ENCODE measurements at places on chromosomes 12 and 14.

GRCh38 chr14:97724265-97724731 is 927.1 kb downstream of the VRK1 start:
- H3K27me3 ChIP-seq = no peaks in the 10 kb centered on the region
- H3K4me3 ChIP-seq = no peak overlapping the region
- H3K4me1 ChIP-seq = no peaks in the 10 kb centered on the region
- DNase-seq = no peak
- no peaks in the 10 kb centered on the region for H3K36me3 ChIP-seq
- no peak overlapping the region for H3K27ac ChIP-seq

DNA sequence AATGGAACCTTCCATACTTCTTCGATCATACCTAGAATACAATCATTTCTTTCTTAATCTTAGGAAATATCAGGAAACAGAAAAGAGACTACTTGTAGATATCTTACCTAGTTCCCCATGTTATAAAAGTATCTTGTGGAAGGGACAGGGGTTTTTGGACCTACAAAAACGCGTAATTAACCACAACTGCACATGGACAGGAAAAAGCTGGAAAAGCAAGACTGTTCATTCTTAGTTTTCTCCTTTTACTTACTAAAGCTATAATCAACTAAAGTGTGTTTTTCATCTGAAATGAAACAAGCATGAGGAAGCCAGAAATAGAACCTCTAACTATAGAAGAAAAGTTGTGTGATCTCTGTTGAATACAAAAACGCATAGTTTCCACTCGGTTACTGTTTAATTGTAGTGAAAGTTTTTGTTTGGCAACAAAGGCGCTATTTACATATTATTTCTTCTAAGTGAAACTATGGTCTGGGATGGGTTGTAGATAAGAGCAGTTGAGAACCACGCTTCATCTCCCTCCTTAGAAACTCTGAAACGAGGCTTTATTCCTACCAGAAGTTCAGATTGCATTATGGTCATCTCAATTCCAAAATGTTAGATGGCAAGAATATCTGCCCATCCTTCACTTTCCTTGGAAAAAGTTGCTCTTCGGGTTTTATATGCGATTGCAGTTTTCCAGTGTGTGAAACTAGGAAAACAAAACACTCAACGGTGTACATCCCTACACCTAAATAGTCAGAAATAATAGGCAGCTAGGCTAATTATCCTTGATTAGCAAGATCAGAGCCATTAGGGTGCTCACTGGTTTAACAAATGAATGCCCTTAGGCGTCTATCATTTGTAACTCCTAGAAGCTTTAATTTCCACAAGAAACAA is 1.1 kb downstream of the BCAT1 start:
- H3K27ac ChIP-seq = no peak overlapping the region
- peak overlapping the region; percentile 69 for H3K4me3 ChIP-seq
- peaks cover 15% of the 10 kb centered on the region for H3K27me3 ChIP-seq
- no peaks in the 10 kb centered on the region for H3K36me3 ChIP-seq

GRCh38 chr14:71286126-71286525 is 378.9 kb downstream of the PCNX1 start:
- no peak overlapping the region for H3K27ac ChIP-seq
- DNase-seq = no peak
- no peaks in the 10 kb centered on the region for H3K27me3 ChIP-seq
- no peak overlapping the region for H3K4me3 ChIP-seq
- H3K4me1 ChIP-seq = peaks cover 7% of the 10 kb centered on the region

DNA sequence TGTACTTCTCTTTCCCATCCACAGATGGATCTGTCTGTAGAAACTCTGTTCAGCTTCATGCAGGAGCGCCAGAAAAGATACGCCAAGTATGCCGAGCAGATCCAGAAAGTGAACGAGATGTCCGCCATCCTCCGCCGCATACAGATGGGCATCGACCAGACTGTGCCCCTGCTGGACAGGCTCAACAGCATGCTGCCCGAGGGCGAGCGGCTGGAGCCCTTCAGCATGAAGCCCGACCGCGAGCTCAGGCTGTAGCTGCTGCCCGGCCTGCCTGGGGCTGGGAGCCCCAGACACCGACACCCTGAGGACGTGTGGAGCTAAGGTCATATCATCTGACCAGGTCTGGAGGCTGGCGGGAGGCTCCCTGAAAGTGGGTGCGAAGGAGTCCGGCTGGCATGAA is 97.1 kb downstream of the DUSP16 start:
- no peak overlapping the region for H3K4me3 ChIP-seq
- H3K4me1 ChIP-seq = no peaks in the 10 kb centered on the region
- no peak for DNase-seq
- peaks cover 9% of the 10 kb centered on the region for H3K36me3 ChIP-seq

DNA sequence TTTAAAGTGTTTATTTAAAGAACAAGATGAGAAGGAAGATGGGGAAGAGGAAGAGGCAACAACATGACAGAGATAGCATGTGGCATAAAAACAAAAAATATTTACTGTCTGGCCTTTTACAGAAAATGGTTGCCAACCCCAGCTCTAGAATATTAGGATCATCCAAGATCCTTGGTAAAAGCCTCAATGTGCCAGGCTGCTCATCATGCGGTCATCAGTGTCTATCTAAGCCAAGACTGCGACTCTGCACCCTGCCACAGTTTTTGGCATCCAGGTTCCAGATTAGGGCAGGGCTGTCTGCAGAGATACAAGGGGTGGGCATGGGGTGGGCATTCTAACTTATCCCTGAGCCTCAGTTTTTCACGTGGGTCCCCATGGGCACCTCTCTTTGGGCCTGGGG is 46.9 kb upstream of the CNTN1 start:
- H3K27me3 ChIP-seq = no peaks in the 10 kb centered on the region
- H3K36me3 ChIP-seq = no peaks in the 10 kb centered on the region
- DNase-seq = no peak
- no peak overlapping the region for H3K27ac ChIP-seq
- no peak overlapping the region for H3K4me3 ChIP-seq
- H3K4me1 ChIP-seq = no peaks in the 10 kb centered on the region

DNA sequence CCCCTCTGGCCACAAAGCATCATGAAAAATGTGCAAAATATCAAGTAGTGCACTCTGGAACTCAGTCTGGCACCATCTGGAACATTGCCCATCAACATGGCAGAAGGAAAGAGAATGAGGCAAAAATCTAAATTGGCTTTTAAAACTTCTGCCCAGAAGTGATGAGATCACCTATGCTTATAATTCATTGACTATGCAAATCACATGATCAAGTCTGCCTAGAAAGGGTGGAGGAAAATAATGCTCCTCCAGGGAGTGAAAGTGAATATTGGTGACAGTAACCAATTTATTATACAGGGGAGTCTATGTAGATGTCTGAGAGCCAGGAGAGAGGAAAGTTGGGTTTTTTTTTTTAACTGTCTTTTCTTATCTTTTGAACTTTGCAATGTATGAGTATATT is 73.3 kb upstream of the HIF1A start:
- H3K4me3 ChIP-seq = no peak overlapping the region
- no peaks in the 10 kb centered on the region for H3K27me3 ChIP-seq
- H3K27ac ChIP-seq = no peak overlapping the region
- no peak for DNase-seq
- no peaks in the 10 kb centered on the region for H3K36me3 ChIP-seq

DNA sequence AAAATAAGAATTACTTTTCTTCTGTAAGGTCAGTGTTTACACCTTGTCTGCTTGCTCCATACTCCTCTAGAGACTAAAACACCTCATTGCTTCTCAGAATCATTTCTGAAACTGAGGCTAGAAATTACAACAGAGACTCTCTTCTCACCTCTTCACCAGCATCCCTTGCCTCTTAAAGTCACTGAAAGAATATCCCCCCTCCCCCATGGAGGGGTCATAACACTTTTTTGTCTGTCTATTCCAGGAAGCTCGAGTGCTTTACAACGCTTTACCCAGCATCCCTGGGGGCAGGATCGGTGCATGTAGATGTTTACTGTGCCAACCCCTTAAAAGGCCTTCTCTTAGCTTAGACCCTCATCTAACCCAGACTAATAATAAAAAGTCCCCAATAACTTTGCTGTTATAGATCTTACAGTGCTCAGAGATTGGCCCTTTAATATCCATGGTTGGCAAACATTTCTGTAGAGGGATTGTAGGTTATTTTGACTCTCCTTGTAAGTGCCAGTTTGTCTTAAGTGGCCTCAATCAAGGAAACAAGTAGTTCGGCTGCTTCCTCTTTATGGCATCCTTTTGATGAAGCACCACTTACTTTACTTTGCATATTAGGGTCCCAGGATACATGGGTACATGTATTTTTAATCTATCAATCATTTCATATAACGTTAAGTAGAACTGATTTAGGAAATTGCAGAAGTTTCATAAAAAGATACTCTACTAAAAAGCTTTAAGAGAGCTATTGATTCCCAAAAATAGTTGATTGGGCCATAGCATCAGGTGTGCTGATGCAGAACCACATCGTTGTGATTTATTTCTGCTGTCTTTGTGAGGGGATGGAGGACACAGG is 29.3 kb downstream of the PRKCH start:
- no peak overlapping the region for H3K27ac ChIP-seq
- no peak for DNase-seq
- H3K4me1 ChIP-seq = peaks cover 32% of the 10 kb centered on the region
- no peaks in the 10 kb centered on the region for H3K36me3 ChIP-seq
- H3K27me3 ChIP-seq = no peaks in the 10 kb centered on the region
- no peak overlapping the region for H3K4me3 ChIP-seq

DNA sequence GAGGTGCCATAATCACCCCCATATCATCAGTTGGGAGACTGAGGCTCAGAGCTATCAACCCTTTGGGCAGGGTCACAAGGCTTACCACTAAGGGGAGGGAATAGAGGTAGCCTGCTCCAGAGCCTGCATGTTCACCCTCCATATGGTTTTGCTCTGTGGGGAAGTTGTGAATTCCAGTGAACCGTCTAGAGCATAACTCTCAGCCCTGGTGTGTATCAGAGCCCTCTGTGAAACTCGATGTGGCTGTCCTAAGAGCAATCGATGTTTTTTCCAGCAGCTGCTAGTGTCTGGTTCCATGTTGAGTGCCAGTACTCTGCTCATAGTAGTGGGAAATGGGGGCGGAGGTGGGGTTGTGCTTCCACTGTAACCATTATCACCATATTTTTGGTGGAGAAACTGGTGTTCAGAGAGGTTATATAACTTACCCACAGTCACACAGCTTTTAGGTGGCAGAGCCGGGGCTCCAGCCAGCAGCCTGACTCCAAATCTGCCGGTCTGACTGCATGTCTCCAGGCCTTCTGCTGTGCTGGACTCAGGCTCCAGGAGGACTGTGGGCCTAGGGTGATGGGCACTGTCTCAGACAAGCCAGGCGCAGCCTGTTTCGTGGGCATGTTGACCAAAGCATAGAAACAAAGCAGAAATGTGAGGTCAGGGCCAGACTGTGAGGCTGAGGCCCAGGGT is 104.2 kb downstream of the ADCK1 start:
- no peak overlapping the region for H3K27ac ChIP-seq
- DNase-seq = no peak

GRCh38 chr12:75974323-75975187 is 57.0 kb downstream of the PHLDA1 start:
- H3K27me3 ChIP-seq = no peaks in the 10 kb centered on the region
- no peak for DNase-seq
- H3K4me1 ChIP-seq = peaks cover 7% of the 10 kb centered on the region
- H3K4me3 ChIP-seq = no peak overlapping the region

- H3K27me3 ChIP-seq = peaks cover 14% of the 10 kb centered on the region
- no peaks in the 10 kb centered on the region for H3K36me3 ChIP-seq
- no peak overlapping the region for H3K4me3 ChIP-seq
- H3K27ac ChIP-seq = no peak overlapping the region
These were observed 5.6 kb upstream of the HMGA2 start for GRCh38 chr12:65818454-65819382.

GRCh38 chr14:39055786-39056474 is 47.1 kb downstream of the SEC23A start:
- H3K4me3 ChIP-seq = no peak overlapping the region
- H3K27ac ChIP-seq = no peak overlapping the region
- H3K4me1 ChIP-seq = no peaks in the 10 kb centered on the region

- no peak for DNase-seq
- H3K4me3 ChIP-seq = no peak overlapping the region
- H3K27ac ChIP-seq = no peak overlapping the region
- H3K36me3 ChIP-seq = peaks cover 11% of the 10 kb centered on the region
These were observed 18.0 kb downstream of the MFAP5 start for GRCh38 chr12:8644345-8645248.

DNA sequence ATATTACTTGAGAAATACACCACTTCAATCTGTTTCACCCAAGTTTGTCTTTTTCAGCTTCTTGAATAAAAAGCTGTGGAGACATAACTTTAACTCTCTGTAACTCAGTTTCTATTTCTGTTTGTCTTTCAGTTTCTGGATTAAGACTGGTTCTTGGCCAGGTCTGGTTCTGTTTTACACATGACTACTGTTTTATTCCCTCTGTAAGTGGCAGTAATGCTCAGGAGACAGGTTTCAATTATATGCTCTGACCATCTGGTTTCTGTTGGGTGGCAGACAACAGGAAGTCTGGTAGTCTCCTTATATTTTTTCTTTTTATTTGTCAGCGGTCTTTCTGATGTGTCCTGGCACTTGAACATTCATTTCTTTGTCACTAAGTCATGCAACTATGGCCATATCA is 102.9 kb downstream of the RPS29 start:
- H3K4me3 ChIP-seq = no peak overlapping the region
- no peaks in the 10 kb centered on the region for H3K4me1 ChIP-seq
- no peaks in the 10 kb centered on the region for H3K36me3 ChIP-seq
- H3K27me3 ChIP-seq = no peaks in the 10 kb centered on the region

DNA sequence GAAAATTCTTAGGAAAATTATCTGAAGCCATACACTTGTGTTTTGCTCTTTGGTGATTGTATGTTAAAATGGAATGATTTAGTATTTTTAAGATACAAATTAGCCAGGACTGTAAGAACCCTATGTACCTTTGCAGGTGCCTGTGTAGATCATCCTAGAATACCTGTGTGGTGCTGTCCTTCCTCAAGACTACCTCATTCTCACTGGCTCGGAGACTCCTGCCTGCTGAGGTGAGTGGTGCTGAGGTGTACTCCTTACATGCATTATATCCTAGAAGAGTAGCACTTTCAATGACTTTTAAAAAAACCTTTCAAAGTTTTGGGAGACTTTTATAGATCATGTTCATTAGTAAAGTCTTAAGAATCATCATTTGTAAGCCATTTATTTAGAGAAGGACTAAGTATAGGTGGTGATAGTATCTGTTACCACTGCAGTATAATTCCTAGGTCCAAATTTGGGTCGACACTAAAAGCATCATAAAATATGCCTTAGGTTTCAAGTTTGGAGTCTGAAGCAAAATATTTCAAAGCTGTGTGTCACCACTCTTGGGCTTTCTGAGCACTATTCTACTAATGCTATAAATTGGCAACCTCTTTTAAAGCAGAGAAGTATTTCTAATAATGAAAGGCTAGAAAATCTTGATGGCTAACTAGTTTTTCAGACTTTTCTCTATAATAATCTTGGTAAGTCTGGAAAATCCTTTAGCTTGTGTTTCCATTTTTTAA is 36.6 kb downstream of the RASSF8 start:
- H3K4me1 ChIP-seq = peaks cover 37% of the 10 kb centered on the region
- H3K36me3 ChIP-seq = no peaks in the 10 kb centered on the region
- H3K4me3 ChIP-seq = no peak overlapping the region
- no peak for DNase-seq

DNA sequence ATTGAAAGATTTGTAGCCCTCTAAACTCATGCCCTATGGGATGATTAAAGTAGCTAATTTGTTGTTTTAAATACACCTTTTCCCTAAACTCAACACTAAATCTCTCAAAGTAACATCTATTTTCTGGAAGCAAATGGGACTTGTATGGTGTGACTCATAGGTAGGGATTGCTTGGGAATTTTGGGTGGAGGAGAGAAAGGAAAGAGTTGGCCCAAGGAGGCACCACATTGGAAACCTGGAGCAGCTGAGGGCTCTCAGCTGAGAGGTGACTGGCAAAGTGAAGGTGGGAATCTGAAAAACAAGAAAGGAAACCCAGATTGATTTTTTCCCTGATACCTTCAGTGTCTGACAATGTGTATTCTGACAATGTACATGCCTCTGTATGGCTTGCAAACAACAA is 114.8 kb upstream of the PRICKLE1 start:
- DNase-seq = no peak
- no peaks in the 10 kb centered on the region for H3K27me3 ChIP-seq
- H3K4me3 ChIP-seq = no peak overlapping the region
- peaks cover 13% of the 10 kb centered on the region for H3K4me1 ChIP-seq
- H3K27ac ChIP-seq = no peak overlapping the region
- H3K36me3 ChIP-seq = no peaks in the 10 kb centered on the region
